ENCODE measurements at places on chromosomes 2 and 18.

DNA sequence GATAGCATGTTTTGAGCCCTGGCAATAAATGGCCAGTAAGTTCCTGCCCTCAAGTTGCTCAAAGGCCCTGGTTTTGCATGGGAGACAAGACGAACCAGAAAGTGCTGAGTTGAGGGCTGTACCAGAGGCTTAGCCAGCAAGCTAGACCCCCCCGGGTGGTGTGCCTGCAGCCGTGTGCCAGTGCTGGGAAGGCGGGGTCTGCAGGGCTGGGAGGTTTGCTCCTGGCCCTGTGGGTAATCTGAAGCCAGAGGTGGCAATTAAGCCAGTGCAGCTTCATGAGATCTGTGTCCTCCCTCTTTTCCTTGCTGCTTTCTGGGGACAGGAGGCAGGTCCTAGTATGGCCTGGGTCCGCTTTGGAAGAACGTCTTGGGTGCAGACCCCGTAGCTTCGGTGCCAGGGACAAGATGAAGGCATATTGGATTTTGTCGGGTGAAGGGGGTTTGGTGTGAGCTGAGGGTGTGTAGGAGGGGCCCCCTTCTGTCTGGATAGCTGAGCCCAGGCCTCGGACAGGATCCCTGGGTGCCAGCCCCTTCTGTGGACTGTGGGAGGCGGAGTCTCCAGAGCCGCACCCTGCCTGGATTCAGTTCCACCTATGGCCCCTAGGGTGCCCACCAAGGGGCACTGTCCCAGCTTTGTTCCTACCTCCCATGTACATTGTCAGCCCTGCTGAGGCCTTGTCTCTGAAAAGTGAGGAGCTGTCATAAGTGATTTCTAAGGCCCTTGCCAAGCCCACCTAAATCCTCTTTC lies 15.6 kb downstream of the ATOH8 start:
- no peak for DNase-seq

DNA sequence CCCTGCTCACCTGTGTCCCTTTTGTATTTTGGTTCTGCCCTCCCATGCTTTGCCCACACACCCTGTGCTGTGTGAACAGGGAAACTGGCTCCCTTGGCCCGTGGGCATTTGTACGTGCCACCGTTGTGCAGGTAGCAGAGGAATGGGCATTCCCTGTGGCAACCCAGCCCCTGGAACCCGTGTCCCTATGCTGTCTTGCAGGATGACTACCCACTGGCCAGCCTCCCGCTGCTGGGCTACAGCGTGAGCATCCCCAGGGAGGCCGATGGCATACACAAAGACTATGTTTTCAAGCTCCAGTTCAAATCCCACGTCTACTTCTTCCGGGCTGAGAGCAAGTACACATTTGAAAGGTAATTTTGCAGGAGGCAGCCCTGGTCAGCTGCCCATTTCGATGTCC lies 15.3 kb downstream of the STK25 start:
- no peak for DNase-seq

GRCh38 chr18:57131782-57132181 lies 15.1 kb upstream of the BOD1L2 start:
- no peak for DNase-seq

- DNase-seq, result no peak
These were observed 21.9 kb downstream of the SMAD2 start for GRCh38 chr18:47908592-47908991.

GRCh38 chr2:239212929-239213642 lies 187.7 kb downstream of the HDAC4 start:
- no peak for DNase-seq

DNA sequence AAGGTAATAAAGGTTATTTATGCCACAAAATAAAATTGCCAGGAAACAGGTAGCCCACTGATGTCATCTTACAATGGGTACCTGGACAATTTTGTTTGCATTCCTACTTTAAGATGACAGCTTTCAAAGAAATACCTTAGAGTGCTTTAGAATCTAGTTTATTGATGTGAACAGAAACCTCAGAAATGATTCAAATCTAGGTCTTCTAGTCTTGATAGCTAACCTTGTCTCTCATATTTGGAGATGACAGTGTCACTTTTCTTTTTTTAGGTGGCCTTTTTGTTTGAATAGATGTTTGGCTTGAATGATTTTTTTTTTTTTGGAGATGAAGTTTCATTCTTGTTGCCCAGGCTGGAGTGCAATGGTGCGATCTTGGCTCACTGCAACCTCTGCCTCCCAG lies 69.1 kb downstream of the PIK3C3 start:
- no peak for DNase-seq

- no peak for DNase-seq
These were observed 33.8 kb upstream of the STK17B start for GRCh38 chr2:196205011-196205766.
